ENCODE measurements at places on chromosomes 1 and 21.
A peak's percentile ranks its signal among the peaks of the same experiment; 100 is the strongest.

- DNase-seq: no peak
Measured at GRCh38 chr1:38191461-38191860, 144.9 kb upstream of the POU3F1 start.

- DNase-seq: peak; percentile 50
Measured at GRCh38 chr1:98001764-98002163, 80.9 kb upstream of the DPYD start.

- DNase-seq: no peak
Measured at GRCh38 chr1:13921190-13921589, 221.2 kb downstream of the PRDM2 start.

DNA sequence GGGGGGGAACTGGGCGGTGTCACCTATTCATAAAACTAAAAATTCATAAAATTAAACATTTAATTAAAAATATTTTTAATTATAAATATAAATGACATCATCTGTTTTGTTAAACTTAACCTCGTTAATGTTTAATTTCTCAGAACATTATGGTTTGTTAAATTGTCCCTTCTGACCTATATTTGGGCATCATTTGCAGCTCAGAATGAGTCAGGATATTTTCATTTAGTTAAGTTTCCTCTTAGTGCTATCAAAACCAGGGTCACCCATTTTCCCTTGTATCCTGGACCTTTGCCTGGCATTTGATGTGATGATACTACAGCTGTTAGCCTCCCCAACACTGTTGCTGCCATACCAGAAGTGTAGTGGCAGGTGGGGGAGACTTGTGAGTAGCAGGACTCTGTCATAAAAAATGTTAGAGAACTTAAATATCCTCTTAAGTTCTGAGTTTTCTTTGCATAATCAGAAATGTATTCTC, 30.3 kb downstream of the TSNAX start:
- DNase-seq: no peak

GRCh38 chr1:189821833-189822232, 655.8 kb downstream of the BRINP3 start:
- no peak for DNase-seq

DNA sequence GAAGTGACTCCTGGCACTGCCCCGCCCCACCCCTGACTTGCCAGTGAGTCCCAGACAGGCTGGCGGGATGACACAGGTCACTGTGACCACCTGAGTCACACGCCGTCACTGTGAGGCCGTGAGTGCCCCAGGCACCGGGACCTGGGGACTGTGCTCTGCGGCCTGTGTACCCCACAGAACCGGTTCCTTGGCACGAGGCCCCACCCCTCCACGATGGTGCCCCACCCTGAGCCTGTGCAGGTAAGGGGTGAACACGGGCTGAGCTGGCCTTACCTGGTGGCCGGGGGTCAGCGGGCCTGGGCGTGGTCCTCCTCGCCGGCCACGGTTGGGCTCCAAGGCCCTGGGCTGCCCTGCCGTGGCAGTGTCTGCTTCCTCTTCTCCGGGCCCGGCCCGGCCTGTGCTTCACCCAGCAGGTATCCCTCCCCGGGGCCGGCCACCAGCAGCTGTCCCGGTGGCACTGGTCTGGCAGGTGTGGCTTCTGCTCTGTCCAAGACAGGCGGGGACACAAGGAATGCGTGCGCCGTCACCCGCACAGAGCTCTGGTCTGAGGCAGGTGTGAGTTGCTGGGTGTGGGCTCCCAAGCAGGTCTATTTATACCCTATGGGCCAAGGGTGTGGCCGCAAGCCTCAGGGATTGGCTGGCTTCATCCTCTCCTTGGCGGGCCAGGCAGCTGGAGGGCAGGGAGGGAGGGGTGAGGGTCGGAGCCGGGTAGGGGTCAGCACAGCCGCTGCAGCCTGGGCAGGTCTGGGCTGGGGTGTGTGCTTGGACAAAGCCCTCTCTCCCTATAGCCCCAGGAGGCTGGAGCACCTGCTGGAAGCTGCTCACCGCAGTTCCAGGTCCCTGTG, at the start of gene RNF223:
RNF223 (minus strand) TSS at position 564 of the 845 bp plus-strand sequence. CDS start 1,740 bp downstream, outside the sequence.
- DNase-seq: no peak

DNA sequence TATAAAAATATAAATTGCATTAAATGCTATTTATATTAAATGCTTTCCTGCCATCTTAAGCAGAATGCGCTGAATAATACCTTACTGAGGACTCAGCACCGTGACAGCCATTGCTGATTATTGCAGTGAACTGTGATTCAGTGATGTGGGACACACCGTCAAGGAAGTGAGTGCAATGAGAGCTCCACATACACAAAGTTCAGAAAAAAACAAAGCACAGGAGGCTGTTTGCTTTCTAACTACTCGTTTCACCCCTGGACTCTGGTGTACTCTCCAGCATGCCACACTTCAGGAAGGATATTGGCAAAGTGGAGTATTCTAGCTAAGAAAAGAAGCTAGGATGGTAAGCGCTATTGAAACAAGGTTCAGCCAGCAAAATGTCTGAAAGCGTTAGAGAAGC, 57.4 kb upstream of the CXADR start:
- no peak for DNase-seq

DNA sequence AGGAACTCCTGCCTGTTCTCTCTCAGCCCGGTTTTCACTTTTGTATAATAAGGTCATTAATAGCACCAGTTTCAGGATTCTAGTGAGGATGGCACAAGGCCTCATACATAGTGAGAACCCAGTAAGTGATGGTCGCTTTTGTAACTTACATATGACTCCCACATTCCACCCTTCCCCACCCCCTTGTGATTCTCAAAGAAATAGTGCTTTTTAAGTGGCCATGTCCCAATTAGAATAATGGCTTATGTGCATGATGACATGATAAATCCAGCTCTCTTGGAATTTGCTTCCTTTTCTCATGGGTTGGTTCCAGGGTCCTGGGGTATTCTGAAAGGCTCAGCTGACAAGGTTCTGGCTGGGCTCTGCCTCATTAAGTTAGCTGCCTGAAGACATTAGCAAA, 189.9 kb downstream of the URB2 start:
- no peak for DNase-seq

GRCh38 chr1:10216090-10216749, 5.8 kb downstream of the KIF1B start:
- DNase-seq: no peak

DNA sequence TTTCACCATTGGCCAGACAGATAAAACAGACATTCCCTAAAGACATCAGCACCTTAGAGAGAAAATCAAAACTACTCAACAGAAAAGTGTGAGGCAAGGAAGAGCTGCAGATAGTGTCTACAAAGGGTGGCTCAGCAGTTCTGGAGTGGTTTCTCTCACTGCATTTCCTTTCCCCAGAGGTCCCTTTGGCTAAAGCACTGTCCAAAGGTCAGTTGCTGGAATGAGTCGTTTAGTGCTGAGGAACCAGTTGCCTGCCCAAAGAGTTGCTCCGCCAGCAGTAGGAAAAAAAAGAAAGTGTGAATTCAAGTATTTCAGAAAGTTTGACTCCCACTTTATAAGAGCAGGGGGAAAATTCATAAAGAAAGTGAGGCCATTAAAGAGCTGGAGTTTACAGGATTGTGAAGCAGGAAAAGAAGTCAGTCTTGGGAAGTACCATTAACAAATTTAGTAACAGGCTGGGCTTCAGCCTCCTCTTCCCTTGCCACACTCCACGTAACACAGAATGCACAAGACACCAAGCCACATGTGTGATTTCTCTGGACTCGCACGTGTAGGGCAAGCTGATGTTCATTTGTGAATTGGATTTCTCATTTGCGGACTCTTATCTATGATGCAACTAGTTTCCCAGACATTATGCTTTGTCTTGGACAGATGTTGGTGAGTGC, 122.2 kb downstream of the RUNX1 start:
- peak; percentile 49 for DNase-seq

- no peak for DNase-seq
Measured at GRCh38 chr1:238396140-238396539, 505.4 kb upstream of the ZP4 start.

GRCh38 chr1:4140821-4141220, 240.7 kb upstream of the C1orf174 start:
- no peak for DNase-seq

DNA sequence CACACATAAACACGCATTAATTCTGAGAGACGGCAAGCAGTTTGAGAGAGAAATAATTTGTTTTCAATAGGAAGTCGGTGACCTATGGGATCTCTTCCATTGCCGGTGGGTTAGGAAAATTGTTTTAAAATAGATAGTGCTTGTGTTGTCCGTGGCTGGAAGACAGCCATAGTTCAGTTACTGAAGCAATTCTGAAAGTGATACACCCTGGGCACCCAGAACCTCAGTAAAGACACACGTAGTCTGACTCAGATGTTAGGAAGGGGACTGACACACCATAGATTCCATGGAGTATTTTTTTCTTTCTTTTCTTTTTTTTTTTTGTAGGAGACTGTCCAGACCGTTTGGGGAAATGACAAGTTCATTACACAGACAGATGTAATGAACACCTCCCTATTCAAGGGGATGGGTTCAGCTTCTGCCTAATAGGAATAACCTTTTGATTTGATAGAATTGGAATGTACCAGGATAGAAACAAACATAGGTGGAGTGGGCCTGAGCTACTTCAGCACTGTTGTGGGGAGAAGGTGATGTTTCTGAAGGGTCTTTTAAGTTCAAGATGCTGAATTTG, 1.6 kb downstream of the C1orf21 start:
- DNase-seq: peak; percentile 89

DNA sequence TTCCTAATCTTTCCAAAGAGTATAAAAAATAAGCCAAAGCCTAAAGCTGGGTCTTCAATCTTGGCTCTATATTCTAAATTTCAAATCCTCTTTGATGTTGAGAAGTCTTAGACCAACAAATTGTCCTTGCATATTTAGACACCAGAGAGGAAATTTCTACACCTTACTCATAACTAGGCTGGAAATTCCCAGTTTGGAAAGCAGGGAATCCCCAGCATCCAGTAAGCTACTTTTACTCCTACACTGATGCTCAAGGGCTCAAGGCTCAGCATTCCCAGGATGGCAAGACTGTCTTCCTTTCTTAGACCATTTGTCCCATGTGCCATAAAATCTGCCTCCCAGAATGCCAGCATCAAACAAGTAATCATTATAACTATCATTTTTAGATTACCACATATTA, 28.3 kb downstream of the PRDX6 start:
- DNase-seq: no peak

DNA sequence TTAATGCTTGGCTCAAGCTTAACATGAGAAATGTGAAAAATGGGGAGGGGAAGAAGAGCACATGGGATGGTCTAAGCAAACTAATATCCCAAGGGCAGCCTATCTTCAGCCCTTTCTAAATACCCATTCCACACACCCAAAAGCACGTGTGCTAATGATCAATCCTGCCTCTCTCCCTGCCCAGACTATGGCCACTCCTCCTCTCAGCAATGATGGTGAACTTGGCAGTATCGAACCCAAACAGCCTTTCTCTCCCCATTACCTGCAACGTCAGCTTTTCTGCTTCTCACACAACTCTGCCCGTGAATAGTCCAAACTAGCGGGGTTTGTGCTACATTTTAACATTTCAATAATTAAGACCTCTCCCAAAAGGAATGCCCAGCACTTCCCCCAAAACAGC, 41.6 kb downstream of the SSBP3 start:
- no peak for DNase-seq

DNA sequence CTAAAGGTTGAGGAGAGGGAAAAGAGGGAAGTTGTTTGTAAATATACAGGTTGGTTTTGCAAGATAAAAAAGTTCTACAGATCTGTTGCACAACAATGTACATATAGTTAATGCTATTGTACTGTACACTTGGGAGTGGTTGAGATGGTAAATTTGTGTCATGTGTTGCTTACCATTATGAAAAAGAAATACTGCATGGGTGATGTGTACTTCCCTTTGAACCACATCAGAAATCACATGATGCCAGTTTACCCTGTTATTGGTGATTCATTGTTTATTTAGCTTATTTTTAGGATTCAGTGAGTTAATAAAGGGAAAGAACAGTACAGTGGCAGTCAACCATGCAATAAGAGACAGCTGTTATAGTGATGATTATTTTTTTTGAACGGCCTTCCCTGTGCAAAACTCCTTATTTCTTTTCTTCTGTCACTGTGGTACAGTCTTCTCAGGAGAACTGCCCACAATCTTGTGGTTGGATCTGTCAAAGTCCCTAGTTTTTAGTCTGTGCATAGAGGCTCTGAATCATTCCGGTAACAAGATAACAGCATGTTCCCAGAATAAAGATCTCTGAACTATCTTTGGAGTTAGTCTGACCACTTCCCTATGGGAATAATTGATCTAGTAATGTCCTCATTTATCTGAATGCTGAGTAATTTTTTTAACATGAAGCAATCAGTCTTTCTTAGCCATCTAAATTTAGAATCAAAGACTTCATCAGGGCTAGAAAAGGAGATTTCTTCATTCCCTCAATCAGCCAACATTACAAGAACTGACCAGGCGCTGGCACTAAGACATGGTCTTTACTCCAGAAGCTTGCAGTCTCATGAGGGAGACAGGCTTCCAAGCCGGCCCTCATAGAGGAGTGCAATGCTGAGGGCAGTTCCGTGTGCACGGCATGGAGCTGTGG, 84.2 kb downstream of the SH3GLB1 start:
- DNase-seq: peak; percentile 98

DNA sequence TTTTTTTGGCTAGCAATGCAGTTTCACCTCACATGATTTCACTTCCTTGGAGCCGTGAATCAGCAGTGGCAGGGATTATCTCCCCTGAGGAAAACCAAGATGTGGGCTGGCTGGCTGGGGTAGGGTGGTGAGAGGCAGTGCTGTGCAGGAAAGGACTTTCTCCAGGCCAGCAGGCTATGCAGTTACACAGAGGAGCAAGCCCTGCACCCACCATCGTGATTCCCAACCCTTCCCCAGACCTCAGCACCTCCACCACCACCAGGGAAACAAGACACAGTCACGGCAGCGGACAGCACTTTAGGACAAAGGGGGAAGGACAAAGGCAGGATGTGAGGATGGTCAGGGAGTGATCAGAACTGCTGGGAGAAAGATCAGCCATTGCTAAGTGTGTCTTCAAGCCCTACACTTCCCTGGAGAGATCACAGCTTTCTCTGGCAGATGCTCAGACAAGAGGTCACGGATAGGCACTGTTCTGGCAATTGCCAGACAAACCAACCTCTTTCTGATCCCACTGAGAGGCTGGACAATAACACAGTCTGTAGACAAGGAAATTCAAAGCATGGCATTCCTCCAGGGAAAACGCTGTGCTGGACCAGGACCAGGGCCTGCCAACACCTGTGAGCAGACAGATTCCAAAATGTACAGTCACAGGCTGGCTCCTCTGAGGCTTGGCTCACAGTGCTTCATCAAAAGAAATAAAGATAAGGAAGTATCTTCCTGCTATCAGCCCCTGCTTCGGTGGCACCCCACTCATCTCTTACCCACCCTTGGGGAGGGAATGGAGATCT, 509.4 kb downstream of the SMYD3 start:
- no peak for DNase-seq

- DNase-seq: no peak
Measured at GRCh38 chr1:47229886-47230691, 1.9 kb downstream of the TAL1 start.

GRCh38 chr1:29961293-29962059, 725.2 kb downstream of the PTPRU start:
- DNase-seq: no peak

GRCh38 chr1:224358237-224358636, 1.6 kb downstream of the CNIH4 start:
- no peak for DNase-seq

DNA sequence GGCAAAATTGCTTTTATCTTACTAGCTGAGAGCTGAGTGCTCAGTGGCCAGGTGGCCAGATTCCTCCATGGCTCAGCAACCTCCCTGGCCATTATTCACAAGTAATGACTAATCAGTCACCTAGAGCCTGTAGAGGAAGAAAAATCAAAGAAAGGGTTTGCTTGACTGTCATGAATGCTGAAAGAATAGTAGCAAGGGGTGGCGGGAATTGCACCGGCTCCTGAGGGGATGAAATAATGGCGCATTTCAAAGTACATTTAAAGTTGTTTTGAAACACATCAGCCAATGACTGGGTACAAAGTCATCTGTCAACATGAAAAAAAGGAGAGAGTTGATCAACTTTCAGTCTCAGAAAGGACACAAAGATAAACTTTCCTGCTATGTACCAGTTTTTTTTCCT, 99.5 kb downstream of the OMA1 start:
- no peak for DNase-seq
